CD4-positive, alpha-beta T cell treated with Interleukin-6 at 100 ng/mL for 8 hours (primary cell): ENCODE measurements at places on chromosomes 4 and X.

DNA sequence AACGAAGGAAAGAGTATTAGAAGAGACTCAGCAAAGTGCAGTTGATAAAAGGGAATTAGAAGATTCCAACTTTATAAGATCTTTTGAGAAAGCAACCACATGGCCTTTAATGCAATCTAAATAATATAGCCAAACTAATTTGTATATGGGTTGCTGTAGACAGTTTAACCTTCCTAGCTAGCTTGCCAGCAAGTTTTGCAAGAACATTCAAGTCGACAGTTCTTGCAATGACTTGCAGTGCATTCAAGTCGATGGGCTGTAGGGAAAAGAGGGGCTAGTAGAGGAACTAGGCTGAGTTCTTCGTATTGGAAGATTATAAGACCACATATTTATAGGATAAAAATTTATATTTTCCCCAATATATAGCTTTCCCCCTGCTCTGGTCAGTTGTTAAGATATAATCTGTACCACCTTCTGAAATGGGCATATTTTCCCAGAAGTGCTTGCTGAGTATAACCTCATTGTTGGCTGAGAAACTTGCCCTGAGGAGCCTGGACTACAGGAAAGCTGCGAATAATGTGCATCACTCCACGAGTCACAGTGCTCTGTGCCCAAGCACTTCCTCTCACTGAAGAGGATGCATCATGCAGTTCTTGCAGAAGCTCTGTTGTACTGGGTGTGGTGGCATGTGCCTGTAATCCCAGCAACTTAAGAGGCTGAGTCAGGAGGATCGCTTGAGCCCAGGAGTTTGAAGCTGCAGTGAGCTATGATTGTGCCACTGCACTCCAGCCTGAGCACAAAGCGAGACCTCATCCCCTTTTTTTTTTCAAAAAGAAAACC is 56.7 kb downstream of the DOCK11 start:
- DNase-seq = no peak

DNA sequence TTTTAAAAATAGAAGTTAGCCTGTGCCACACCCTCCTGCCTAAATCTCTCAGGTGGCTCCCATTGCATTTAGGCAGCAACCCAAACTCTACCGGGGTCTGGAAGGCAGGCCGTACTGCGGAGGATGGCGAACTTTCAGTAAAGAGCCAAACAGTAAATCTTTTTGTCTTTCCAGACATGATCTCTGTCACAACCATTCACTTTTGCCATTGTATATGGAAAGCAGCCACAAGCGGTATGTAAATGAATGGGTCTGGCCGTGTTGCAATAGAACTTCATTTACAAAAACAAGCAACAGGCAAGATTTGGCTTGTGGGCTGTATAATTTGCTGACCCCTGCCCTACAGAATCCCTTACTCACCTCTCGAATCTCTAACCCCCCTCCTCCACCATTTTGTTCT is 3.3 kb downstream of the RADX start:
- DNase-seq = no peak

DNA sequence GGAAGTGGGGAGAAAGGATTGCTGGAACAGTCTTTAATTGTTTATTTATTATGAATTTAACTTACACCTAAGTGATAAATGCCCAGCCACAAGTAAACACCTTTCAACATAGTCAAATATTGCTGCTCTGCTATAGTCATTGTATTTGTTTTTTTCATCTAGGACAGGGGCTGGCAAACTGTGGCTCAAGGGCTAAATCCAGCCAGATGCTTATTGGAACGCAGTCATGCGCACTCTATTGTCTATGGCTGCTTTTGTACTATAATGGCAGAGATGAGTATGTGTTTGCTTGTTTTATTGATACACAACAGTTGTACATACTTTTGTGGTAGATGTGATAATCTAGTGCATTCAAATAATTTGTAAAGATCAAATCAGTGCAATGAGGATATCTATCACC is 95.3 kb downstream of the ZAR1 start:
- no peak for DNase-seq

DNA sequence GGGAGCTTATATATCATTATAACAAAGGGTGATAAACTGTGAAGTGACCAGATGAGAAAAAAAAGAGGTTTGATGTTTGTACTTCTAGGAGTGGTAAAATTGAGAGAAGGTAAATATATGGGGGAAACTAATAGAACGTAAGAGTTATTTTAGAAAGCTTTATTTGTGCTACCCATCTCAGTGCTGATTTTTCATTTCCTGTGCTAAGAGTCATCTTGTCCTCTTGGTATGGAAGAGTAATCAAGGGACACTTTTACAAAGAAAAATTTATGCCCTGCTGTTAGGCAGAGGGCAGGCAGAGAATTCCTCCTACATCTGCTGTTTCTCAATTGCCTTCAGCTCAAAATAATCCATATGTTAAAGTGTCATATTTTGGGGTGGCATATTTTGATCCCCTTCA is 49.6 kb upstream of the BMP2K start:
- no peak for DNase-seq

DNA sequence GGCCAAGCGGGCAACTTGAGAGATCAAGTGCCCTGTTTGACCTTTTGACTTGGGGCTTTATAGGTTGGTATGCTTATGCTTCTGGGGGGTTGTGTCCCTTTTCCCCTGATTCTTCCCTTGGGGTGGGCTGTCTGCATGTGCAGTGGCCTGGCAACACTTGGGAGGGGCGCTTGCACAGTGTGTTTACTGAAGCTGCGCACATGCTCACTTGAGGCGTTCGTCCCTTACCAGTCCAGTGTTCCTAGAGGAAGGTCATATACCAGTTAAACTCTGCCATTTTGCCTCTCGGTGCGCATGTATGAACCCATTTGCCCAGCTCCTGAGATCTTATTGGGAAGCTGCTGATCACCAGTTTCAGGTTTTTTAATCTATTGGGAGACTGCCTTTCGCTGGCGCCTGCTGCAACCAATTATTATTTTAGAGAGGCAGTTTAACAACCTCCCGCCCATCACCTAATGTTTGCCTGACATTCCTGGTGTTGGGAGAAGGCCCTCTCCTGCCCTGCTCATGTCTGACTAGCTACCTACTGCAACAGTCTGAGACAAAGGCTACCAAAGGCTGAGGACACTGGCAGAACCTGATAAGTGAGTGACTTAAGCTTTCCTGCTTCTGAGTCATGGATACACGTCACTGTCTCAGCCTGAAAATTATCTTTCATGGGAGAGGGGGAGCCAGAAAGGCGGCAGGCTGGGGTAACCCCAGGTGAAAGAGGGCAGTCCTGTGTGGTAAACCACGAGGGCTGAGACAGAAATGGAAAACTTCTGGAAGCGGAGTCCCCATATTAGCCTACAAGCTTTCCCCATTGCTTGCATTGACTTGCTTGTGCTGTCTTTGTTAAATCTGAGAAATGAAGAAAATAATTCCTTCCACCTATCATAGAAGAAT is 97.6 kb downstream of the CPE start:
- no peak for DNase-seq

- no peak for DNase-seq
These were observed 19.0 kb downstream of the FAM47E start for GRCh38 chr4:76270244-76271175.

DNA sequence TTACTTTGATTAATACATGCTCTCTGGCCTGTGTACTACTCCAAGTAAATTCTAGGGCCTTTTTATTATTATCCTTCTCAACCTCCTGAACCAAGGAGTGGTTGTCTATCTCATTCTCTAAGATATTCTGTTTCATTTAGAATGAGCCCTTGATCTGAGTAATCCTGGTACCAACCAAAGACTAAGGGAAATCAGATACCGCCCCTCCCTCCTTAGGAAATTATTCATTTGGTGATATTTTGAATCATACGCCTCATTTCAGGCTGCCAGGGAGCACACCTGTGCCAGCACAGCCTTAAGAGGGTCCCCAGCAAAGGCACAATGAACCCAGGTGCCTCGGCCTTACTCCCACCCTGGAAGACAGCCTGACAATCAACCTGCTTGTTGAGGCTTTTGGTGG is 73.2 kb upstream of the STARD8 start:
- DNase-seq = no peak

DNA sequence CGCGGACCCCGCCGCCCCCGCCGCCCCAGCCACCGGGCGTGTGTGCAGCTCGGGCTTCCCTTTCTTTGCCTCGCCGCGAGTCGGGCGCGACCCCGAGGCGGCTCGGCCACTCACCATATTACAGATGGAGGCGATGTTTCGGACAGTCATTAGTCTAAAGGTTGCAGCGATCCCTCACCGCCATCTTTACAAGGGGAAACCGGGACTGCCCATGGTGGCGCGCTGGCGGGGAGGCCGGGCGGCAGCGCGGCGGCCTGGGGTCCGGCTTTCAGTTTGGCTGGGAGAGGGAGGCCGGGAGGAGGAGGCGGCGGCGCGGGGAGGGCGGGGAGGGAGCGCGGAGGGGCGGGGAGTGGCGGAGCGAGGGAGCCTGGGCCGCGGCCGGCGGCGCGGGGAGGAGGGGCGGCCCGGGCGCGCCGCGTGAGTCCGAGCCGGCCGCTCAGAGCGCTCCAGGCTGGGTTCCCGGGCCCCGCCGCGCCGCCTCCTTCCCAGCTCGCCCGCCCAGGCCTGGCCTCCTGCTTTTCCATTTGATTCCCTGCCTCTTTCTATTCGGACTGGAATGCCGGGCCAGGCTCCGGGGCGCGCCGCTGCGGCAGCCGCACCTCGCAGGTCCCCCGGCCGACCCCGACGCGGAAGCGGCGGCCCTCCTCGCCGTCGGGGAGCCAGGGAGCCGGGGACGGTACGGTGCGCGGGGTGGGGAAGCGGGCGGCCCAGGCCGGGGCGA is at the start of gene USP46:
USP46 (minus strand) TSS at position 301 of the 721 bp plus-strand sequence; CDS start at position 150, 151 bp downstream.
- peak; percentile 46 for DNase-seq

GRCh38 chrX:1273896-1274295 is 5.3 kb downstream of the CSF2RA start:
- DNase-seq = no peak

DNA sequence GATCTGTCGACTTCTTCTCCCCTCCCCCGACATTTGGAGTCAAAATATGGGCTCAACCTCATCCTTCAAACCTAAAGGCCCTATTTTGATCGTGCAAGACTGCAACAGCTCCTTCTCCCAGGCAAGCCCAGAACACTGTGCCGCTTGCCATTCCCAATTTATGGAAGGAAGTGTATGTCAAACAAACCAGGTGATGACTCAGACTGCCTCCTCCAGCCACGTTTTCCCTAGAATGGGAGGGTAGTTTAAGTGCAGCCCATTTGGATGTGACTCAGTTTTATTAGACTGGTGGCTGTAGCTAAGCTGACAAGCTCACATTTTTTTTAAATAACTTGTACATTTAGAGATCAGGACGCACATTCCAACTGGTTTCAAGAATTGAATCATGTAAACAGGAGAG is 570.4 kb upstream of the DIPK2B start:
- no peak for DNase-seq
